ENCODE measurements at places on chromosomes 1 and 21. TPM values are rescaled to one million over a fixed set of nuclear protein-coding genes. Genes with fewer than 3 reads are reported as not detected.

NBPF8 gene
- 0.67 TPM for polyA plus RNA-seq

ERVH48-1 gene
- 4.2 TPM for polyA plus RNA-seq

FLVCR1 gene
- polyA plus RNA-seq: 31.8 TPM

EFNA3 gene
- polyA plus RNA-seq: 18.7 TPM

EXTL1 gene
- 0.89 TPM for polyA plus RNA-seq

NFYC gene
- 124 TPM for polyA plus RNA-seq

SPATA45 gene
- not detected for polyA plus RNA-seq

RNU1-3 gene
- 145 TPM for polyA plus RNA-seq

CD84 gene
- not detected for polyA plus RNA-seq

ZNF697 gene
- 5.6 TPM for polyA plus RNA-seq

OR14K1 gene
- polyA plus RNA-seq: not detected

CD101 gene
- polyA plus RNA-seq: 1.5 TPM

DDR2 gene
- polyA plus RNA-seq: 1.00 TPM

TDRKH gene
- polyA plus RNA-seq: 7.7 TPM

ADCY10 gene
- polyA plus RNA-seq: 0.02 TPM

KRTAP7-1 gene
- polyA plus RNA-seq: not detected

TMEM234 gene
- polyA plus RNA-seq: 8.7 TPM

- no peak for DNase-seq
These were observed 5.6 kb downstream of the KIF17 start for GRCh38 chr1:20712215-20712577.

DNA sequence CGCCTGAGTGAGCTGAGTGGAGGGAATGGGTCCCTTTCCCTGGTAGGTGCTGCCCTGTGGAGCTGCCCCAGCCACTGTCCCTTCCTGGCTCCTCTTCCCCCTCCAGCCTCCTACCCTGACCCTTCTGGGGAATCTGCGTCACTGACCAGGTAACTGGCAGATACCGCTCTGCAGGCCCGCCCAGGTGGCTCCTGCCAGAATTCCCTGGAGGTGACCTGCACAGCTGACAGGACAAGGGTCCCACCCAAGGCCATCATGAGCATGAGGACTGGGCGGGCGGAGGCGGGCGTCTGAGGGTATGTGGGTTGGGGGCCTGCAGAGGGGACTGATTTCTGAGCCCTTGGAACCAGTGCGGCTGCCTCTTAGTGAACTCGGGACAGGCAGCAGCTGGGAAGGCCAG lies 32.5 kb downstream of the DHRS3 start:
- DNase-seq: no peak

DNA sequence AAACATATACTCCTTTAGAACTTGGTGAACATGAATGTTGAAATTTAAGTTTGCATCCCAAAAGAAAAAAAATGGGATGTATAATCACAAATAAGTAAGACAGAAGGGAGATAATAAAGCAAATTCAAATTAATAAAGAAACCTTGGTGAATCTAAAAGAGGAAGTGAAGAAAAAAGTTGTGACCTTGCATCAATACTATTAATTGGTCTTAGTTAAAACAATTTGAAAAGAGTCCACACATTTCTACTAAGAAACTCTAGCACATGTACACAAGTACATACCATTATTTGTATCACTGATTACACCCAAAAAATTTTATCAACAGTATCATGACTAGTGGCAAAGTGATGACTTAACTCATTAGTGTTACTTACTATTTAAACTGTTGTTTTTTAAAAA lies 80.4 kb upstream of the SCYL3 start:
- no peak for DNase-seq

GRCh38 chr1:116350097-116350645 lies 22.9 kb upstream of the ATP1A1 start:
- no peak for DNase-seq

DNA sequence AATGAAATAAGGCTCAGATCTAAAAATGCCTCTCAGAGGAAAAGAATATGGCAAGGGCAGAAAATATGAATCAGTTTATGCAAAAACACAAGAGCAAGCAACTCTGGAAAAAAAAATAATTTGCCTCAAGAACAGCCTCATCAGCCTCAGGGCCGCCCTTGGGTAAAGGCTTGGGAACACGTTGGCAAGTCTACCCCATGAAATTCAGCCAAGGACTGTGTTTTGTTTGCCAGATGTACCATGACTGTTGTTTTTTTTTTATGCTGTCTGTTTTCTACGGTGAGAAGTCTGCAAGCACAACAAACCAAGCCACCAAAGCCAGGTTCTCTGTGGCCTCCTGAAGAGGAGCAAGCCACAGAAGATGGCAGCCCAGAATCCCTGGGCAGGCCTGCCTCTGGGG lies 18.0 kb downstream of the HHIPL2 start:
- no peak for DNase-seq

GRCh38 chr1:9406111-9406510 lies 113.4 kb downstream of the SPSB1 start:
- no peak for DNase-seq

GRCh38 chr1:230853731-230854130 lies 14.6 kb downstream of the C1orf198 start:
- DNase-seq: no peak

DNA sequence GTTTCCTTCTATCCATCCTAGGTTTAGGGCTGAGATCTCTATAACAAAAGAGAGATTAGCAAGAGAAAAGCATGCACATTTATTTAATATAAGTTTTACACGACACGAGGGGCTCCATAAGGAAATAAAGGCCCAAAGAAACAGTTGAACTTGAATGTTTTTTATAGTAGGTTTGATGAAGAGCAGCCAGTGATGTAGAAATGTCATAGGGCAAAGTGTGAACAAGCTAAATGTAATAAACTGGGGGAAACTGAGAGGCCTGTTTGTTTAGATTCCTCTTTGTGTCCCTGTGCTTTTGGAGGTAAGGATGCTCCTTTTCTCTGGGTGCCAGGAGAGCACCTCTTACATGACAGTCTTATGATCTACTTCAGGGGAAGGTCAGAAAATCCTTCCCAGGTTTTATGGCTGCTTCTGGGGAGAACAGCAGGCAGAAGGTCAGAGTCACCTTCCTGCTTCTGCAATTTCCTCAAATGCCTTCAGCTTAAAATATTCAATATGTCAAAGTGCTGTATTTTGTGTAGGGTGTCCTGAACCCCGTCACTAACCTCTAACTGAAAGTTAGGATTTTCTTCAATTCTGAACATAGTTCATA lies 9.5 kb upstream of the HORMAD1 start:
- no peak for DNase-seq

- DNase-seq: no peak
These were observed 64.4 kb downstream of the HMGB4 start for GRCh38 chr1:33928251-33928650.

- no peak for DNase-seq
These were observed 15.3 kb downstream of the RSPH1 start for GRCh38 chr21:42480736-42481135.

- DNase-seq: no peak
These were observed 23.9 kb upstream of the RPTN start for GRCh38 chr1:152182944-152183361.

DNA sequence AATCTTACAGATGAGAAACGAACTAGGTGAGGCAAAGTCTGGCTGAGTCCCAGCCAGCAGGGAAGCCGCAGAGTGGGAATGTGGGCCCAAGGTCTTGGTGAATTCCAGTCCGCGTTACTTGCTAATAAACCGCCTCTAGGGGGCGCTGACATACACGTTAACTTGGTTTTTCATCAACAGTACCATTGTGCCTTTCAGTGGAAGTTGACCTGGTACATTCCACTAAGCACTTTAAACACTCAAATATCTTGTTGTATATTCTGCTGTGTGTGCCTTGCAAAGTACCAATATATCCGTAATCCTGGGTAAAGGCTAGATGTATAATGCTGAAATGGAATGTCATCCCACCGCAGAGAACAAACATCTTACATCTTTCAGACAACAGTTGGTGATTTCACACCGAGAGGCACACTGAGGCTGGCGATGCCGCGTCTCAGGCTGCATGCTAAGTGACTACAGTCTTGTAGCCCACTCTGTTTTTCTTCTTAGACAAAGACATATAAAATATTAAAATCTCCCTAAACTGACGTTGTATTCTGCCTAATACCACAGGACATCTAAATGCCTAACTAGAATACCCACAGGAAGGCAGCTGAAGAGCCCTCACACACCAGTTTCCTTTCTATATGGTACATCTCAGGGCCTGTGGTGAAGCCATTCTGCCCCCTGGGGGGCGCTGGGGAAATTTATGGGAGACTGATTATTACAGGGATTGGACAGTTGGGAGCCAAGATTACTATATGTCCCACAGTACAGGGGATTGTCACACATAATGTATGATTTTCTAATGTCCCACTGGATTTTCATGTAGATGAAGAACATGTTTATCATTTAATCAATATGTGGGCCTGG lies 49.2 kb upstream of the C1orf198 start:
- DNase-seq: peak; percentile 58

GRCh38 chr1:109207467-109208103 lies 6.1 kb upstream of the SARS1 start:
- DNase-seq: no peak

GRCh38 chr1:1956101-1956500 lies 37.0 kb upstream of the TMEM52 start:
- DNase-seq: no peak

GRCh38 chr1:49364676-49365075 lies 588.0 kb upstream of the BEND5 start:
- no peak for DNase-seq

GRCh38 chr1:209767706-209768105 lies 11.9 kb downstream of the TRAF3IP3 start:
- DNase-seq: no peak

DNA sequence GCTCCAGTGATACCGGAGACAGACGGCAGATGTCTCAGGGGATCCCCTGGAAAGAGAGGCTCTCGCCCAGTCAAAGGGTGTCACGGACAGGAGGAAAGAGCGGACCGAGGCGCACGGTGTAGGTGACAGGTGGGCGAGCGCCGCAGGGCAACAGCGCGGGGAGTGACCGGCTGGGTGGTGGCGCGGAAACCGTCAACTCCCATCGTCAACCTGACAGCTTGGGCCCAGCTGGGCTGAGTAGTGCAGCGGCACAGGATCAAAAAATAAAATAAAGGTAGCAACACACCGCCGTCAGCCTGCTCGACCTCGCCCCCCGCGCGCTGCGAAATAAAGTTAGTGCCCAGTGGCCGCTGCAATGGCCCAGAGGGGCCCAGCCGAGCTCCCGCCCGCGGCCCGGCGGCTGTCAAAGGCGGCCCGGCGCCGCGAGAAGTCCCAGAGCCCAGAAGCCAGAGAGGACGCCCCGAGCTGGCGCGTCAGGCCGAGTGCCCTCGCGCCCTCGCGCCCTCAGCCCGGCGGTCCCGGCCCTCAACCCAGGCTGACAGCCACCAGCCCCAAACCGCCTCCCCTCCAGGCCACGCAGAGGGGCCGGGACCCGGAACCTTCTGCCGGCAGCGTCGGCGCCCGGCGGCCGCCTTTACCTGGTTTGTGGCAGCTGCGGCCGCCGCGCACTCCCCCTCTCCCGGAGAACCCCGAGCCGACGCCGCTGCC lies at the start of gene LYST:
LYST (minus strand) TSS at position 702 of the 708 bp plus-strand sequence. CDS start 36,489 bp downstream, outside the sequence.
- no peak for DNase-seq

- no peak for DNase-seq
These were observed 810.2 kb upstream of the ADAMTS5 start for GRCh38 chr21:27776925-27777553.

DNA sequence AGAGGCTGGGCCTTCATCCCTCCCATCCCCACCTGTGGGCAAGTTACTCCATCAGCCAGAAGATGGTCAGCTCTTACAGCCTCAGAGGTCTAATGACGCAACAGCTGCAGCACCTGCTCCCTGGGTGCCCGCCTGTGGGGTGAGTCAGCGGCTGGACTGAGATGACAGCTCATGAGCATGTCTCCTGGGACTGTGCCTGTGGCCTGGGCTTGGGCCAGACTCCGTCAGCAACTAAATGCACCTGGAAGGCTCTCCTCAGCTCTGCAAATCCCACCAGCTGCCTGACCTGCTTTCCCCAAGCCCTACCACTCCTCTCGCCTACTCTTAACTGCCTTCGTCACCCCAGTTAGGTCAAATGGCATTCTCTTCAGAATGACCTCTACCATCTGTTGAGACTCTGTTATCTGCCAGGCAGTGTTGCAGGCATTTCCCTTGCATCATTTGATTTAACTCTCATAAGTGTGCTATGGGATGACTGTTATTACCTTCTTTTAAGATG lies 47.7 kb downstream of the ETS2 start:
- peak; percentile 37 for DNase-seq

DNA sequence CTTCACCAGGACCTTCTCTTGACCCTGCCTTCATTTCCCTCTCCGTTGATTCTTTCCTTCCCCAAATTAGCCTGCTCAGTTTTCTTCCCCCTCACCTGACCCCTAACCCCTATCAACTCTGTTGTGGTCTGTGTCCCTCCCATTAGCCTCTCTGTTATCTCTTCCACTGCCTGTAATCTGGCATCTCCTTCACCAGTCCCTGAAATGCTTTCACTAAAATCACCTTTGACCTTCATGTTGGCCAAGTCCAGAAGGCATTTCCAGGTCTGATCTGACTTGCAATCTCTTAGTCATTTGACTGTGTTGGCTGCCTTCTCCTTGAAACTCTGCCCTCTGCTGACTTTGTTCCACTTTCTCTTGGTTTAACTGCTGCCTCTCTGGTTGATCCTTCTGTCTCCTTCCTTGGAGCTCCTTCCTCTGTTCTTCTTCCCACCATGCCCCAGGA lies 28.2 kb downstream of the ATP8B2 start:
- DNase-seq: no peak

GRCh38 chr1:55640708-55641473 lies 425.7 kb upstream of the USP24 start:
- DNase-seq: no peak

- DNase-seq: no peak
These were observed 671.9 kb upstream of the USP24 start for GRCh38 chr1:55886856-55887712.

GRCh38 chr1:217343907-217344306 lies 287.0 kb downstream of the GPATCH2 start:
- peak; percentile 48 for DNase-seq

DNA sequence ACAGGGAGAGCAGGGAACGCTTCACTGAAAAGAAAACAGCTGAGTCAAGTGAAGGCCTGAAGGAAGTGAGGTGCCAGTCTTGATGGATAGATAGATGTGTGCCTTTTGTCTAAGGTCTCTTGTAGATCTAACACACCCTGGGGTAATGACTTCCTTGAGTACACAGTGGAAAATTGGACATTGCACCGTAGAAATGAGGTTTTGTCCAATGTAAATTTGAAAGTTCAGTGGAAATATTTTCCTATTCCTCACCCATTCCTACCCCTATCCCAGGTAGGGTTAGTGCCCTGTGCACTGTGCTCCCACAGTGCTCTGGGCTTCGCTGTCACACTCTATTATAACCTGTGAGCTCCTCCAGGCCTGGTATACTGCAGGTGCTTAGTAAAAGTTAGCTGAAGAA lies 24.3 kb downstream of the ZMYND12 start:
- DNase-seq: no peak

GRCh38 chr1:56577406-56578137 lies 1.8 kb downstream of the PLPP3 start:
- no peak for DNase-seq

GRCh38 chr1:179803918-179804317 lies 60.8 kb downstream of the FAM163A start:
- no peak for DNase-seq

DNA sequence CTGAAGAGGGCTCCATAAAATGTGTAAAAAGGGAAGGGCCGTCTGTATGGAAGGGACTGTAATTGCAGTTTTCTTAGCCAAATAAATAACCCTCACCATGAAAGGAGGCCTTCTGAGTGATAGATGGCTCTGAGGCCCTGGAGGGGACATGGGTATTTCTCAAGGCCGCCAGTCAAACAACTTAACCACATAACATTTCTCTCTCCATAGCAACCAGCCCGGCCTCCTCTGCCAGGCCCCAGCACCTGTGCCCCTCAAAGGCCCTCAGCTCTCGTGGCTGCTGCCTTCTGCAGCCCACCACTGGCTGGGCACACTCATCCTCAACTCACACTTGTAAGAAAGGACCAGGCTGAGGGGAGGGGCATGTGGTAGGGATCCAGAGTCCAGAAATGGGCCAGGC lies 57.0 kb upstream of the GJB5 start:
- no peak for DNase-seq
